ENCODE measurements at places on chromosomes 7 and 10.

- DNase-seq, result no peak
Measured at GRCh38 chr10:50382576-50383023, 131.3 kb upstream of the ASAH2 start.

DNA sequence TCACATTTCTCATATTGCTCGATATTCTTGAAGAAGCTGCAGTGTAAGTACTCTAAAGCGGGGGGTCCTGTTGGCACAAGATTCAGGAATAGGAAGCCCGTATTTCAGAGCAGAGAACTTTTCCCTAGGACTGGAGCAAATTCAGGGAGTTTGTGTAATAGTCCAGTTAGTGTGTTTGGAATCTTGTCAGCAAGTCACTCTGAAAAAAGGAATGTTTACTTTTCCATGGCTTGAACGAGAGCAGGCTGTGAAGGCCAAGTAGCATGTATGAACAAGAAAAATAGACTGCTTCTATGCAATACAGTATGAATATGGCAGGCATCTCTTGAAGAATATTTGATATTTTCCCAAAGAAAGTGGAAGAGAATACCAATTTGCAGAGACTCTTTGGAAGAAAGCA lies 39.8 kb downstream of the CDC123 start:
- DNase-seq, result no peak

- DNase-seq, result no peak
Measured at GRCh38 chr7:130648580-130648979, 20.0 kb downstream of the COPG2 start.

GRCh38 chr7:12028508-12028907 lies 182.6 kb upstream of the TMEM106B start:
- no peak for DNase-seq

DNA sequence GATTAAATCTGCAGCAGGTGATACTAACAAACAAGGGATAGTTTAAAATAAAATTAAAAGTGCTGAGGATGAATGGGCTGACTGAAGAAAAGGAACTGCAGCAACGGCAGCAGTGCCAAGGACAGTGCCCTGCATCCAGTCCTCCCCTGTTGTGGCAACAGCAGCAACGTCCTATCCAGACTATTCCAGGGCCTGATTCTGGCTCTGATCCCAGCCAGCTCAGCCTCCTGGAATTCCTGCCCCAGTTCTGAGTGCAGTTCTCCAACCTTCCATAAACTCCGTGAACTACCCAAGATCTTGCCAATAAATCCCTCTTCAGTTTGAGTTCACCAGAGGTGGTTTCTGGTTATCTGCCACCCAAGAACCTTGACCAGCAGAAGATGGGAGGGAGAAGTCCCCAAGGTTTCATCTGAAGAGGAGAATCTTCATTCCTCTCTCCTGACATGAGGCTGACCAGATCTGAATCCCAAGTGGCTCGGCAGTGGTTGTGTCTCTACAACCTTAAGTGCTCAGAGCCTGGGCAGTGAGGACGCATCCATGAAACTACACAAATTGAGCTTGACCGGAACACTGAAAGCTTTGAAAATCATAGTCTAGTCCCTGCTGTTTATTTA lies 115.8 kb downstream of the SORBS1 start:
- DNase-seq, result no peak

GRCh38 chr7:90453259-90453891 lies 16.1 kb upstream of the PTTG1IP2 start:
- no peak for DNase-seq

- DNase-seq, result no peak
Measured at GRCh38 chr7:114628362-114628761, 213.7 kb downstream of the FOXP2 start.

DNA sequence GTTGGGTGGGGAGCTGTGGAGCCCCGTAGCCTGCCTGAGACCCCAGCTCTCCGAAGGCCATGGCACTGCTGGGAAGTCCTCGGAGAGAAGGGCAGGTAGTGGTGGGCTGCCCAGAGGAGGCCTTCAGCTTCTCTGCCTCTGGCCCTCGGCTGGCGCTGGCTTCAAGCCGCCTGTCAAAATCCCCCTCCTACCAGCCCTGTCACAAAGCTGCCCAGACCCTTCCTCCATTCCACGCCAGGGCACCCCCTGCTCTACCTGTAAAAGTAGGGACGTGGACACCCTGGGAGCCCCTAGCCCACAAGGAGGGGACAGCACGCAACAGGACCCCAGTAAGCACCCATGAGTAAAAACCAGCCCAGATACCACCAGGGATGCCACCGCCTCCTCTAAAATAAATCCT lies 31.6 kb downstream of the MAD1L1 start:
- DNase-seq, result no peak

GRCh38 chr7:150745876-150746275 lies 8.7 kb downstream of the GIMAP5 start:
- no peak for DNase-seq
